ACHN (cell line): ENCODE measurements at places on chromosomes 2 and 18.

DNA sequence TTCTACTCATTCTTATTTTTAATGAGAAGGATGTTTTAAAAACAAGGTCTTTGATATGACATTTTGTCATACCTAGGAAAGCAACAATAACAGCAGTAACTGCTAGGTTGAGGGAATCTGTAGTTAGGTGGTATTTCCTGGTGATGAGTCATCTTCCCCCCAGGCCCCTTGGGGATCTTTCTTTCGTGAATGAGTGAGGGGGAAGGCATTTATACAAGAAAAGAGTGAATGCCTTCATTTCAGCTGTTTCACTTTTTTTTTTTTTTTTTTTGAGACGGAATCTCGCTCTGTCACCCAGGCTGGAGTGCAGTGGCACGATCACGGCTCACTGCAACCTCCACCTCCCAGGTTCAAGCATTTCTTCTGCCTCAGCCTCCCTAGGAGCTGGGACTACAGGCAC lies 108.6 kb downstream of the MAP4K4 start:
- peak; percentile 61 for DNase-seq

- peak; percentile 87 for DNase-seq
Observed at GRCh38 chr2:84297155-84297554, 161.9 kb downstream of the SUCLG1 start.

DNA sequence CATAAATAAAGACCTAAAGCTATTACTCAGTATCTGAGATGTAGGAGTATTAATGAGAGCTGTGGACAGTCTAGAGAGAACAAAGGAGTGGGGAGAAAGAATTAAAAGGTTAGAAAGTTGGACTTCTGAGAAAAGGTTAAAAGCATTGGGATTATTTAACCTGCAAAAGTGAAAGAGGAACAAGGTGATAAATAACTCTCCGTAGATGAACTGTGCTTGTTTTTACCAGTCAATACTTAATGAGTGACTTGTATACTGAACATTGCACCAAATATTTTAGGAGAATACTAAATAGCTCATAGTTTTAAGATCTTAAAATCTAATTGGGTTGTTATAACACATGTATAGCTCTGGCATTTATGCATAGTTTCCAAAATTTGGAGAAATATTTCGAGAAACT lies 137.5 kb downstream of the GPD2 start:
- DNase-seq = no peak

DNA sequence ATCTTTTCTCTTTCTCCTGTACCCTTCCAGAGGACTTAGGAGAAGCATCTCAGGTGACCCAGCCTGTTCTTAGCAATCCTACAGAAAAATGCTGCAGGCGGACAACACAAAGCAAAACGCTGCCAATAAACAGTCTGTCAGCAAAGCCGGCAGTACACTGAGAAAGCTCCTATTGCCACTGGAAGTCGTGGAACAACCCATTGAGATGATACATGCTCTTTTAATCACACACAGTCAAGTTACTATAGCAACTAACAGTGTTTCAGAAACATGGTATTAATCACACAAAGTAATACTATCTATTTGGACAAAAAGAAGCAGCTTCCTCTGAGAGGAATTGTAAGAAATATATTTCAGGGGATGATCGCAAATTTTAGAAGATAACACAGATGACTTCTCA lies 10.5 kb downstream of the CTLA4 start:
- no peak for DNase-seq

- DNase-seq = no peak
Observed at GRCh38 chr2:136049991-136050920, 64.8 kb upstream of the DARS1 start.

- no peak for DNase-seq
Observed at GRCh38 chr2:44936275-44936674, 5.2 kb upstream of the SIX3 start.

GRCh38 chr2:198448789-198449188 lies 644.4 kb downstream of the PLCL1 start:
- no peak for DNase-seq
